HCEC 1CT (cell line): ENCODE measurements at places on chromosomes 6 and 20.

DNA sequence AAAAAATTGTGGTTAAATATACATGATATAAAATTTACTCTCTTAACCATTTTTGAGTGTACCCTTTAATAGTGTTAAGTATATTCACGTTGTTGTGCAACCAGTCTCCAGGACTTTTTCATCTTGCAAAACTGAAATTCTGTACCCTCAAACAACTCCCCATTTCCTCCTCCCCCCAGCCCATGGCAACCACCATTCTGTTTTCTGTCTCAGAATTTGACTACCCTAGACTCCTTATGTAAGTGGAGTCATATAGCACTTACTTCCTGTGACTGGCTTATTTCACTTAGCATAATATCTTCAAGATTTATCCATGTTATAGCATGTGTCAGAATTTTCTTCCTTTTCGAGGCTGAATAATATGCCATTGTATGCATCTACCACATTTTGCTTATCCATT, 5.1 kb downstream of the VPS16 start:
- DNase-seq = no peak

DNA sequence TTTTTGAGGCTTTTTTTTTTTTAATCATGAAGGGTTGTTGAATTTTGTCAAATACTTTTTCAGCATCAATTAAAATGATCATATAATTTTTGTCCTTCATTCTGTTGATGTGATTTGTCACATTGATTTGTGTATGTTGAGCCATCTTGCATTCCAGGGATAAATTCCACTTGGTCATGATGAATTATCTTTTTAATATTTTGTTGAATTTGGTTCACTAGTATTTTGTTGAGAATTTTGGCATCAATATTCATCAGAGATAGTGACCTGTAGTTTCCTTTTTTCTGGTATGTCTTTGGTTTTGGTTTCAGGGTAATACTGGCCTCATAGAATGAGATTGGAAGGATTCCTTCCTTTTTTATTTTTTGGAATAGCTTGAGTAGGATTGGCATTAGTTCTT, 221.9 kb upstream of the ZNF217 start:
- no peak for DNase-seq

GRCh38 chr6:133973109-133973971, 20.3 kb downstream of the TBPL1 start:
- DNase-seq = peak; percentile 61

- no peak for DNase-seq
Measured at GRCh38 chr6:18099511-18099910, 23.0 kb downstream of the NHLRC1 start.

DNA sequence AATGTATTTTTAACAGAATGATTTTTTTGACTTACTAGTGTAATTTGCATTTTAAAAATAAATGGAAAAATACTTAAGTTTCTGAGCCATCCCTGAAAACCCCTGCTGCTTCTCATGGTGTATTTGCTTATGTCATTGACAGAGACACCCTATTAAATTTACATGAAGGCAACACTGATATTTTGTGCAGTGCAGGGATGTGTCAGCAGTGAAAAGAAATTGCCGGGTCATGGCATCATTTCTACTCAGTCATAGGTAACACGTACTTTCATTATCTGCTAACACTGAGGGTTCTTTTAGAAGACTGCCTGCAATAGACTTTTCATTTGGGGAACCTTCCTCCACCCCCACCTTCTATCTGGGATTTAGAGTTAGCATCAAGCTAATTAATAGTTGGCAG, 136.7 kb upstream of the RNF217 start:
- no peak for DNase-seq

DNA sequence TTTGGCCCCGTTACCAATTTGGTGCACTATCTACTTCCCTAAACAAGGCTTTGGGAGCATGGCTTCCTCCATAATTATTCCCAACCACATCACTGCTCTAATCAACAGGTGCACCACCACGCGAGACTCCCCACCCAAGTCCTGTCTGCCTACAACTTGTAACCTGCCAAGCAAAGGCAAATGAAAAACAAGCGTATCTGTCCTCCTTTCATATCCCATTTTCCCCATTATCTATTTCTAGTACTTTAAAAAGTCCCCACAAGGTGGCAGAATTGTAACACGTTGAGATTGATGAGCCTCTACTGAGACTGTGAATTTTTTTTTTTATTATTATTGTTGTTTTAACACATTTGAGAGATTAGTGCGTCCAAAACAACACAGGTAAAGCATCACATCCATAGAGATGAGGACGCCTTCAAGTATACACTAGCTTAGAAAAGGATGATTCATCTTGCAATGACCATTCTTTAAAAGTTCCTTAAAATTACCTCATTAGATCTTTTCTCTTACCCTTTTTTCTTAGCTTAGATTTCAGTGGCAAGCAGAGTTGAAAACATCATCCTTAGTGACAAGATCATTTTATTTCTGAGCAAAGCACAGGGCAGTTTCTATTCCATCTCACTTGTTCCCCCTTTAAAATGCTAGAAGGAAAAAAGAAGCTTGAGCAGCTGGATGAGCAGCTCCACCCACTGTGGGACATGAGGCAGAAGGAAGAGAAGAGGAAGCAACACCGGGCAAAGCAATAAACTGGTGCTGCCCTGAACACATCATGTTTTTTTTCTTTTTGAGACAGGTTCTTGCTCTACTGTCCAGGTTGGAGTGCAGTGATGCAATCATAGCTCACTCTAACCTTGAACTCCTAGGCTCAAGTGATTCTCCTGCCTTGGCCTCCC, 210.8 kb downstream of the ARHGAP18 start:
- peak; percentile 55 for DNase-seq

DNA sequence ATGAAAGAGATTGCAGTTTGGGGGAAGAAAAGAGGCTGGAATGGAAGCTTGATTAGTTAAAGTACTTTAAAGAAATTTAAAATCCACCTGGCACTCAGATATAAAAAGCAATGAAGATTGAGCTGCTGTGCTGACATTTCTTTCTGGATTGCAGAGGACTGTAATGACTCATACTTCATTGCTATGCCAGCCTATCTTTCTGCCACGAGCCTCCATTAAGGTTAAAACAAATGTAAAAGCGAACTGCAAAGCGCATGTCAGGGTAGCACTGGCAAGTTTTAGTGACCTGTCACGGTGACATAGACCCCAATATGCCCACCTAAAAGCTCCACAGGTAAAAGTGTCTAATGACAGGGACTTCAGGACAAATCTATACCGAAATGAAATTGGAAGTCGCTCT, 449.6 kb downstream of the C6orf118 start:
- DNase-seq = no peak

- DNase-seq = no peak
Measured at GRCh38 chr20:21104921-21105320, 1.2 kb downstream of the LINC00237 start.

DNA sequence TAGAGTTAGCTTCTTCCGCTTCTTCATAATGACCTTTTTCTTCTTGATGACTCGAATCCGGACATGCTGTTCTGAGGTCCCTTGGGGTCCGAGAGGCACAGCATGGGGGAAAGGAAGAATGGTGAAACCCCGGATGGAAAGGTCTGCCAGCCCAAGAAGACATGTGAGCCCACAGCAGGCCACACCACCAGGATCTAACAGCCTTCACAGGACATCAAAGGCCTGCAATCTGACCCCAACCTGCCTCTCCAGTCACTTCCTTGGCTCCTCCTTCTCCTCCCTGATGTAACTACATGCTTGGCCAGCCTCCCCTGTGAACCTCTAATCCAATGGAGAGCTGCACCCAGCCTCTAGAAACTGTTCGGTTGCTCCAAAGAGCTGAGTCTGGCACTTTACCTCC, 1.6 kb downstream of the CPXM1 start:
- no peak for DNase-seq

- no peak for DNase-seq
Measured at GRCh38 chr6:40932953-40933352, 106.1 kb downstream of the UNC5CL start.

- DNase-seq = no peak
Measured at GRCh38 chr20:8078528-8078914, 53.5 kb upstream of the PLCB1 start.

GRCh38 chr20:32894026-32894483, 35.3 kb downstream of the EFCAB8 start:
- peak; percentile 3 for DNase-seq
